ENCODE measurements at places on chromosomes 12 and 14.

DNA sequence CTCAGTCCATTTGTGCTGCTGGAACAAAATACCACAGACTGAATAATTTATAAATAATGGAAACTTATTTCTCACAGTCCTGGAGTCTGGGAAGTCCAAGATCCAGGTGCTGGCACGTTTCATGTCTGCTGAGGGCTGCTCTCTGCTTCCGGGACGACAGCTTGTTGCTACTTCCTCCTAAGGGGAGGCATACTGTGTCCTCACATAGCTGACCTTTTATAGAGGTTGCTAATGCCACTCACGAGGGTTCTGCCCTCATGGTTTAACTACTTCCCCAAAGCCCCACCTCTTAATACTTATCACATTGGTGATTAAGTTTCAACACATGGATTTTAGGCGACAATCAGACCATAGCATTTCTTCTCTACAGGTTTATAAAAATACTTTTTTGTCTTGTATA, 411.1 kb downstream of the NRXN3 start:
- no peak for DNase-seq

- no peak for DNase-seq
Measured at GRCh38 chr14:54674046-54674741, 107.3 kb downstream of the SAMD4A start.

GRCh38 chr14:25136811-25137210, 86.9 kb upstream of the STXBP6 start:
- no peak for DNase-seq

GRCh38 chr12:1864456-1864855, 44.1 kb downstream of the LRTM2 start:
- no peak for DNase-seq

GRCh38 chr14:93044121-93044520, 71.6 kb downstream of the ITPK1 start:
- DNase-seq, result no peak

GRCh38 chr12:77724367-77724957, 106.2 kb upstream of the NAV3 start:
- no peak for DNase-seq

Data from activated naive CD8-positive, alpha-beta T cell treated with anti-CD3 and anti-CD28 coated beads, Interleukin-2, amount 10 ng/mL, durations not matched to agents 7 days and 5 days (primary cell).